NCI-H187 (cell line): ENCODE measurements at places on chromosomes 5 and 9.

DNA sequence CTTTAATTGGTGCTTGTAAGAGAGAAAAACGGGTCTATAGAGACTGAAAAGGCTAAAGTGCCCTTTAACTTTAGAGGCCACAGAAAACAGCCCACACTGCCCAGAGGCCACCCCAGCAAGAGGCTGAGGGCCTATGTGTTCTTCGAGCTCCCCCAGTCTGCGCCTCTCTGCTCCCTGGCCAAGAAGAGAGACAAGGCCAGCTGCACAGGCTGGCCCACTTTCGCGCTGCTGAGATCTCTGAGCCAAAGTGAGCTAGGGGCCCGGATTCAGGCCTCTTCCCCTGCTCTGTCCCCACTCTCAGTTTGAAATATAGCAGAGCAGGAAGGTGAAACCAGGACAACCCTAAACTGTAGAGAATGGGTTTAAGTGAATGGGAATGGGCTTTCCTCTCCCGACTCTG lies 132.0 kb upstream of the TRIM32 start:
- no peak for DNase-seq

- DNase-seq = no peak
These were observed 39.6 kb upstream of the CSNK1G3 start for GRCh38 chr5:123472150-123472924.

GRCh38 chr5:154384480-154385235 lies 61.1 kb upstream of the SAP30L start:
- DNase-seq = peak; percentile 36

DNA sequence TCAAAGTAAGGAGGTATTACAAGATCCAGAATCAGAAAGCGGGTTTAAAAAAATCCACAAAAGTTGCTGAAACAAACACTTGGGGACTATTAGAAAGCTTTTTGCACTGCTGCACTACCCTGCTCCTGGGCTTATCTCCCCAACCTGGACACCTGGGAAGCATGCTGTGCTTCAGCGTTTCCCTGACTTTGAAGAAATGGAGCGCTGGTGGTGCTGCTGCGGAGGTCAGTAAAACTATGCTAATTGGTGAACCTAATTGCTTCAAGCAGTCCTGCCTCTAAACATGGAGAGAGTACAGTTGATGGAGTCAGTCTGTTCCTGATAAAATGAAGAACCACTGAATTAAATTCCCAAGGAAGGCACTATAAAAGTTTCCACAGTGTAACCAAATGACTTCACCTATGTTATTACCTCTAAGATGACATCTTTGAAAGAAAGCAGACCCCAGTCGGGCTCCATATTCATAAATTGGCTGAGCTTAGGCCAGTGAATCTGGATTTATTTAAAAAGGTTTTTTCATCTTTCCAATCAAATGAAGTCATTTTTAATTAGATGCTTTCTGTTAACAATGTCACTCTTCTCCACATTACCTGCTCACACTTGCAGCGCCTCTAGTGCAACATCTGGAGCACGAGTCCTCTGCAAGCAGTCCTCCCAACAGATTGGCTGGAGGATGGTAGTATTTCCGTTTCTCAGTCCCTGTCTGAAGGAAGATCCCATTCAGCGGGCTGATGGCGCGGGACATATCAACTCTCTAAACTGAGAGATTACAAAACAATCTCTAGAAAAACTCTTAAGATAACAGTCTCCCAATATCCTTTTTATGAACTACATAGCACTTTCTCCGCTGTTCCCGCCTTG lies 11.5 kb downstream of the NR2F1-AS1 start:
- no peak for DNase-seq

DNA sequence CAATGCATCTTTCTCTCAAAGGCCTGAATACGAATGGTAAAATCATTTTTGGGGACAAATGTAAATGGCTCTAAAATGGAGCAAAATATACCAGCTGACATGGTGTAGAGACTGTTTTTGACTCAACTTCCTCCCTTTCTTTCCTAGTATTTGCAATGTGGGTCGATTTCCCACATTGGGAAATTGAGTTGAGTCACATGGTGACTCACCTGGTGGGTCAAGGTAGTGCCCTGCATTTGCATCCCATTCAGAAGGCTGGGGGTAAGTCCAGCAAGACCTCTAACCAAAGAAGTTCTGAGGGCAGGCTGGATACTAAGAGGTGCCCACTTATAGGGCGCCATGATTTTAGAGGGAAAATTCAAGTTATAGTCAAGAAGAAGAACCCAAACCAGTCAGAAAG lies 179.6 kb upstream of the MPDZ start:
- DNase-seq = no peak

GRCh38 chr9:115413766-115414382 lies 295.9 kb upstream of the TNC start:
- DNase-seq = no peak

DNA sequence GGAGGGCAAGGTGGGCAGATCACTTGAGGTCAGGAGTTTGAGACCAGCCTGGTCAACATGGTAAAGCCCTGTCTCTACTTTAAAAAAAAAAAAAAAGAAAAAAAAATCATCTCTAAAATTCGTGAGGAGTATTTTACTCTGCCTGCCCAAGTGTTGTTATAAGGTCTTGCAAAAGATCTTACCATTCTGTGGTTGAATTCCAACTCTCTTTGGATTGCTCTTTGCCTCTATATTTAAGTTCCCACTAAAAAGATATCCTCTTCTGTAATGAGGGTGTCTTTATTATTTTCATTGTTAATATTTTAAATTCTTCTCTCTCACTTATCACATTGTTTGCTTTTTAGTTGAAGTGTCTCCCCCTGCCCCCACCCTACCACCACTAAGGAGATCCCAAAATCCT lies 33.4 kb downstream of the CREBRF start:
- no peak for DNase-seq

GRCh38 chr5:55600497-55601203 lies 65.9 kb upstream of the PLPP1 start:
- no peak for DNase-seq

- DNase-seq = no peak
These were observed 61.8 kb upstream of the ARAP3 start for GRCh38 chr5:141743866-141744272.

DNA sequence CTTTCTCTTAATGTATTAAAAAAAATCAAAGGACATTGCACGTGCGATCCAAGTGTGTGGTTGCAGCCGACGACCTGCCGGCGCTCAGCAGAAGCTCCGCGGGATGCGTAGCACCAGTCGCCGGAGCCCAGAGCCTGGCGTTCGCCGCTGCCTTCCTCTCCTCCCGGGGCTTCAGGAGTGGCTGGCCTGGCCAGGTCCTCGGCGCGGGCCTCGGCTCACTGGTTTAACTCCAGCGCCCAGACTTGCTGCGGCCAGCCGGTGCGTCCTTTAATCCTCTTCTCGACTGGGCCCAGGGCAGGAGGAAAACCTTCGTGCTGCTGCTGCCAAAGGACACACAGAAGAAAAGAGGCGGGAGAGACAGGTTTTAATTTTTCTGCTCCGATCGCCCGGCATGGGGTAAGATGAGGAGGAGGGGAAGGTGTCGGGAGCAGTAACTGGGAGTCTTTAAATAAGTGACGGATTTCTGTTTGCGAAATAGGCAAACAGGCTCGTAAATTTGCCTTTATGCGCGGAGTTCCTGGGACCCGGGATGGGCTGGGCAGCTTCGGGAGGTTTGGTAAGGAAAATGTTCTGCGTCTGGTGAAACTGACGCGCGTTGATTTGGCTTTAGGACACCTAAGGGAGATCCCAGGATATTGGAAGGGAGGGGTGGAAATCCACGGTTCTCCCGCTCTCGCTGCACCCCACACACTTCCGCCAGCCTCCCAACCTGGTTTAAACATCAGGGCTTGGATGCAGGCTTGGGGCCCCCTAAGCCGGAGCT lies 2.3 kb downstream of the HAND1 start:
- no peak for DNase-seq

DNA sequence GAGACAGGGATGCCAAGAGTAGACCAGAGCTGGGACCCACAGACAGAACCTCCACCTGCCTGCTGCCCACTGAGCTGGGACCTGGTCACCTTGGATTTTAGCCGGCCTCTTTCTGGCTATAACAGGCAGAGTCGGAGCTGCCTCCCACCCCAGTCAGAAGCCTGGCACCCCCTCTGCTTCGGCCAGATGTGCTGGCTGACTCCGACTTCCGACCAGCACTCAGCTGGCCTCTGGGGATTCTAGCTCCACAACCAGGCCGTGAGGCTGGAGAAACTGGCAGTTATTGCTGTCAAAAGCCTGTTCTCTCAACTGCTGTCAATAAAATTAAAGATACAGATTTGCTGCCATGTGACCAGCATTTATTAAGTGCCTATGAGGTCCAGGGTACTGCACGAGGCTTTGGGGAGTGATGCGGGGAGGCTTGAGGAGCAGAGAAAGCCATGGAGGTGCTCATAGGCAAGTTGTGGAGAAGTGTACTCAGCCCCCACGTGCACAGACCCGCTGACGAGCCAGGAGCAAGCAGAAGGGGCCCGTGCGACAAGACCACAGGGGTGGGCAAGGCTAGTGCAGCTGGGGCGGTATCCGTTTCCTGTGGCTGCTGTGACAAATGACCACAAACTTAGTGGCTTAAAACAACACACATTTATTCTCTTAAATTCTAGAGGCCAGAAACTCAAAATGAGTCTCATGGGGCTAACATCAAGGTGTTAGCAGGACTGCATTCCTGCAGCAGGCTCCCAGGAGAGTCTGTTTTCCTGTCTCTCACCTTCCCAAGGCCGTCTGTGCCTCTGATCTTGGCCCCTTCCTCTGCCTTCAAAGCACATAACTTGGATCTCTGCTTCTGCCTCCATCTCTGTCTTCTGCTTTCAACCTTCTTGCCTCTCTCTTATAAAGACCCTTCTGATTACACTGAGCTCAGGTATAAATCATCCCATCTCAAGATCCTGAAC lies 13.1 kb downstream of the GFI1B start:
- DNase-seq = no peak
